ENCODE measurements at places on chromosomes 12 and 14. TPM values are rescaled to one million over a fixed set of nuclear protein-coding genes. Genes with fewer than 3 reads are reported as not detected.
A peak's percentile ranks its signal among the peaks of the same experiment; 100 is the strongest.

Gene SRGAP1
- 13.1 TPM for total RNA-seq

Gene PLEKHG7
- not detected for total RNA-seq

- no peak for DNase-seq
Observed at GRCh38 chr12:54421175-54421878, 2.3 kb upstream of the ITGA5 start.

Gene PPM1H
- total RNA-seq: 31.0 TPM

DNA sequence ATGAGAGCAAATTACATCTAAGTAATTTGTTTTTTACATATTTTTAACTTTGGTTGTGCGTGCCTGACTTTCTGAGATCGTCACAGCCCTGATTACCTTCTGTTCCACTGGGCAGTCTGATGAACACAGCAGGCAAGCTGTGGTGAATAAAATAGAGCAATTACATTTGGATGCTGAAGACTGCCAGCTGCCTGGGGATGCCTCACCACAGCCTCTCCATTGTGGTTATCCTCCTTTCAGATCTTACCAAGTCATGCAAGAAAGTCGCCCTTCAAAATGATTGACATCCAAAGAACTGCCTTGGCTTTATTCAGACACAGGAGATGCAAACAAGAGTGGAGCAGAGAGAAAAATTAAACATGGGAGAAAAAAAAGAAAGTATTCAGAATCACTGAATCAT lies 456.6 kb upstream of the TMPO start:
- no peak for DNase-seq

Gene IFNG-AS1
- total RNA-seq: not detected

GRCh38 chr12:55697686-55698085 lies 10.0 kb downstream of the ITGA7 start:
- DNase-seq: no peak

DNA sequence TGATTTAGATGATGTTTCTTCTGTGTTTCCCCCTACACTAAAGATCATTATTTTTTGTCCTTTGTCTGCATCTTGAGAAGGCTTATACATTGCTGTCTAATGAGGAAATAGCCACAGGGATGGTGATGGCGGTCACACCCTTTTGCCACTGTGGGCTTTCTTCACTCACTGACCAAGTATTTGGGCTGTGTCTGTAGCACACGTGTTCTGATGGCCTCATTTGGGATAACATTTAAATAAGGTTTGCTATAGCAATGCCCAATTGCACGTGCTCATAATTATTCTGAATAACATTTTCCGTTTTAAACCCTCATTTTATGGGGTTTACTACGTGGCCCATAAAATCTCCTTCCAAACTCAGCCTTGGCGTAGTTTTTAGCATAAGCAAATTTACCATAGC lies 230.3 kb upstream of the PRICKLE1 start:
- DNase-seq: no peak

DNA sequence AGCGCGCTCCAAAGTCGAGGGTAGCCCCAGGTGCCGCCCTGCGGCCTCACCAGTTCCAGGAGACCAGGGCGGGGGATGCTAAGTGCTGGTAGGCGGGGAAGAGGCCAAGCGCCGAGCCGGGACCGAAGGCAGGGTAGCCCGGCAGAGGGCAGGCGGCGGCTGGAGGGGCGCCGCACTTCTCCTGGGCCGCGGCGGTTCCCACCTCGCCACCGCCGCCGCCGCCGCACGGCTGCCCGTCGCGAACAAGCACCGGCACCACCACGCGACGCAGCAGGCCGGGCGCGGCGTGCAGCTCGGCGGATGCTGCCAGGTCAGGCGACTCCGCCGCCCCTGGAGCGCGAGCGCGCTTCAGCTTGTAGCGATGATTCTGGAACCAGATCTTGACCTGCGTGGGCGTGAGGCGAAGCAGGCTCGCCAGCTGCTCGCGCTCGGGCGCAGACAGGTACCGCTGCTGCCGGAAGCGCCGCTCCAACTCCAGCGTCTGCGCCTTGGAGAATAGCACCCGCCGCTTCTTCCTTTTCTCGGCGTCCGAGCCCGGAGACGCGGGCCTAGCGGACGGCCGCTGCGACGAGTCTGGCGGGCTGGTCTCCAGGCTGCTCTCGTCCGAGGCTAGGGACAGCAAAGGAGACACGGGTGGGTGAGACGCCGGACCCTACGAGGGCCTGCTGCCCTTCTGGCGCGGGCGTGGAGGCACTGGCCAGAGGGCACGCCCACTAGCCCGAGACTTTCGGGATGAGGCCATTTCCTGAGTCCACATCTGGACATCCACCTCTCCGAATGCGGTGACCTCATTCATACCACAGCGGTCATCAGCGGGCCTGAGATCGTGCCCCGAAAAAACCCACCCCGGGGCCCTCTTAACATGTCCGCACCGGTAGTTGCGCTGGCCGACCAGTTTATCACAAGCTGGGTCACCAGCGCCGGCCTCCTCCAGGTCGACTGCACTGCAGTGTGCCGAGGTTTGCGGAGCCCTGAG lies 1.3 kb downstream of the NKX2-8 start:
- DNase-seq: no peak

DNA sequence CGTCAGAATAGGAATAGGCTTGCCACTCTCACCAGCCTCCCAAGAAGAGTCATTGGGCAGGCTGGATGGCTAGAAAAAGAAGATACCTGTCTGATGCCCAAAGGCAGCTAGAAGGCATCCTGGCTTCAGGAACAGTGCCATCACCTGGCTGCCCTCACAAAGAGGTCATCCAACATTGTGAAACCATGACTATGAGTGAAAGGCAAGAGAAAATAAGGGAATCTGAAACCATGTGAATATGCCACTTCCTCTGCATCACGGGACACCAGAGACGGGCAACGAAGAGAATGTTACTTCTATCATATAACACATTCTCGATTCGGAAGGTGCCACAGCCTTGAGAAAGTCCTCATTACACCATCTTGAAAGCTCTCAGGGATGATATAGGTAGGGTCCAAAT lies 182.0 kb downstream of the DAD1 start:
- DNase-seq: no peak

GRCh38 chr14:89013098-89013504 lies 188.7 kb downstream of the TTC8 start:
- no peak for DNase-seq

GRCh38 chr12:39003541-39004155 lies 98.3 kb upstream of the CPNE8 start:
- DNase-seq: no peak

DNA sequence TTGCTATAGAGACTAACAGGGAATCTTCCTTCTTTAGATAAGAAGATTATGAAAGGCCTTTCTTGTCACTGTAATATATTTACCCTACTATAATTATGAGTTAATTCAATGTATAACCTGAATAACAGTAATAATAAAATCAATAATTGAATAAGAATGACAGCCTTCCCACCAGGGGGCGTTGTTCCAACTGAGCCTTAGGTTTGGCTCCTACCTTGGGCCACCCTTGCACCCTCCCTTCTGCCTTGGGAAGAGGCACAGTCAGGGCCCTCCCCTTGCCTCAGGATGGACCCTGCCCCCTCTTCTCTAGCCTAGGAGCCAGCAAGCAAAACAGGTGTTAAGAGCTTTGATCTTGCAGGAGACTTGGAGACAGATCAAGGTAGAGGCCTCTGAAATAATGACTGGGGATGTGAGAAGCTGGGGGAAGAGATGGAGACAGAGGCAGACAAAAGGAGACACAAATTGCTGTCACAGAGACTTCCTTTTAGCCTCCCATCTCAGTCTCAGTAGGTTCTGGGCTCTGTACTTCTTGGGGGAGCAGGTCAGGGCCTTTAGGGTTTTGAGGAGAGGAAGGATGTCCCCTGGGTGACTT lies 40.1 kb upstream of the CISTR start:
- no peak for DNase-seq

DNA sequence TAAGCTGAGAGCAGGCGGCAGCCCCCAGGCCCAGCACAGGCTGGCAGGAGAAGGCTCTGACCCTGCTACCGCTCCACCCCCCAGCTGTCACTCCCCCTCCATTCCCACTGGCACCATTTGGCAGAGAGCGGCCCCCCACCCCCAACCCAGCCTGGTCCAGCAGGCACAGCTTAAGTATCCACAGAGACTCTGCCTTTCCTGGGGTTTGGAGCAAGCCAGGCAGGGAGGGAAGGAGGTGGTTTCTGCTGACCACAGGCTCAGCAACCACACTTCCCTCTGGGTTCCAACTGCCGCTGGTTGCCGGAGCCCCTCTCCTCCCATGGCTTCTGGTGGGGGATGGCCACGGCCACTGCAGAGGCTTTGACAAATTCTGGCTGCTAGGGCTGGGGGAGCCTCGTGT lies 30.5 kb upstream of the CCND2 start:
- no peak for DNase-seq

Gene GLT1D1
- total RNA-seq: 2.6 TPM

DNA sequence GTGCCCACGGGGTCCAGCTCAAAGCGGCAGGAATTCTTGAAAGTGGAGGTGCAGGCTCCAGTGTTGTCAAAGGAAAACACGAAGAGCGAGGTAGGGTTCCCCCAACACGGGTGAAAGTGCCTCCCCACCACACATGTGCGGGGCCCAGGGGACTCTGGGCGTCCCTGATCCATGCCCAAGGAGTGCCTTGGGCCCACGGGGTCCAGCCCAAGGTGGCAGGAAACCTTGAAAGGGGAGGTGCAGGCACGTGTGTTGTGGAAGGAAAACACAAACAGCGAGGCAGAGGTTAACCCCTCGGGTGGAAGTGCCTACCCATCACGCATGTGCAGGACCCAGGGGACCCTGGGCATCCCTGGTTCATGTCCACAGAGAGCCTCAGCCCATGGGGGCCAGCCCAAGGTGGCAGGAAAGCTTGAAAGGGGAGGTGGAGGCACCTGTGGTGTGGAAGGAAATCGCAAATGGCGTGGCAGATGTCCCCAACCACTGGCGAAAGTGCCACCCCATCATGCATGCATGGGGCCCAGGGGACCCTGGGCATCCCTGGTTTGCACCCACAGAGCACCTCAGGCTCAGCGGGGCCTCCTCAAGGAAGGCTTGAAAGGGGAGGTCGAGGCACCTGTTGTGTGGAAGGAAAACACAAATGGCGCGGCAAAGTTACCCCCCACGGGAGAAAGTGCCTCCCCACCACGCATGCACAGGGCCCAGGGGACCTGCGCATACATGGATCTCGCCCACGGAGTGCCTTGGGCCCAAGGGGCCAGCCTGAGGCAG lies 584.6 kb downstream of the ALG10 start:
- peak; percentile 59 for DNase-seq

DNA sequence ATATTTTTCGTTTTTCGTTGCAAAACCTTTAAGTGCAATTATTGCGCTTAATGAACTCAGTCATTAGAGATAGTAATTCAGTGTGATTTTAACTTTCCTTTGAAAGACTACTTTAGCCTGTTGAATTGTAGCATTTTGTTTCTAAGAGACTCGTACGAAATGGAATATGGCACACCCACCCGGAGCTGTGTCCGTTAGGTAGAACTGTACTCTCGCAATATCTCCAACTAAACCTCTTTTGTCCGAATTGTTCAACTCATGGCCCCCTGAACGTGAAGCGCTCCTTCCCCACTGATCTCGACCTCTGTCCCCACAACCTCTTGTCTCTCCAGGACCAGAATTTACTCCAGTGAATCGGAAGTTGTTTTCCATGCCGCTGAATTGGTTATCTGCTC lies 800 bp downstream of the PCNX4 start:
- no peak for DNase-seq

Gene LUM
- total RNA-seq: 49.5 TPM

Data from type B pancreatic cell (in vitro differentiated cells).